ENCODE measurements at places on chromosomes 13 and 19.

GRCh38 chr13:43391036-43391435 is 367.6 kb downstream of the DNAJC15 start:
- no peak for DNase-seq

DNA sequence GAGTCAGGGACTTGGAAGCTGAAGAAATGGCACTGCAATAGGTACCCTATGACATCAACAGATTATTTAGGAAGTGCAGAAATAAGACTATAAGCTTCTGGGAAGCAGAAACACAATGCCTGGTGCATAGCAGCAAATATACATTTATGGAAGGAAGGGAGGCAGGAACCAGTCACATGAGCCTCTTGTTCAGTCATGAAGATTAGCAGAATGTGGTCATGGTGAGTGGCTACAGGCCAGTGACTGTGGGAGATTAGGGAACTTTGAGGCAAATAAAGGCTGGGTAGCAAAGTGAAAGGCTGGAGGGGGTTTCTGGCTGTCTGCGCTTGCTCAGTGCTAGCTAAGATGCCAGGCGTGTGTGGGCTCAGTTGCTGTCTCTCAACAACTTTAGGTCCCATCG is 96.3 kb downstream of the EPSTI1 start:
- no peak for DNase-seq

GRCh38 chr13:103291798-103292572 is 225.8 kb upstream of the SLC10A2 start:
- no peak for DNase-seq

- DNase-seq, result no peak
Observed at GRCh38 chr13:80341756-80342370, 937 bp upstream of the SPRY2 start.

DNA sequence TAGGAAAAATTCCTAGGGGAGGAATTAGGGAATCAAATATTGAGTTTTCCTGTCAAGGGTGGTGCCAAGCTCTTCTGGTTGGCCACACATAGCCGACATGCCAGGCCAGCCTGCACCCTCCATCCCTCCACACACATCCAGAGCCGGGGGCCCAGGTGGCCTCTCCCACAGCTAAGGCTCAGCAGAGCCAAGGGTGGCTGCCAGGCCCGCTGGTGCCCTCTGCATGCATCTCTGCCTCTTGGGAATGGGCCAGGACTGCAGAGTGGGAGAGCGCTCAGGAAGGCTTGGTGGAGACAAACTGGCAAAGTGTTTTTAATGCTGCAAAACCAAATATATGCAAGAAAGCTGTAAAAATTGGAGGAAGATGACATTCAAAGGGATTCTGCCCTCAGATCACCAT is 42.7 kb upstream of the GAS6 start:
- no peak for DNase-seq

DNA sequence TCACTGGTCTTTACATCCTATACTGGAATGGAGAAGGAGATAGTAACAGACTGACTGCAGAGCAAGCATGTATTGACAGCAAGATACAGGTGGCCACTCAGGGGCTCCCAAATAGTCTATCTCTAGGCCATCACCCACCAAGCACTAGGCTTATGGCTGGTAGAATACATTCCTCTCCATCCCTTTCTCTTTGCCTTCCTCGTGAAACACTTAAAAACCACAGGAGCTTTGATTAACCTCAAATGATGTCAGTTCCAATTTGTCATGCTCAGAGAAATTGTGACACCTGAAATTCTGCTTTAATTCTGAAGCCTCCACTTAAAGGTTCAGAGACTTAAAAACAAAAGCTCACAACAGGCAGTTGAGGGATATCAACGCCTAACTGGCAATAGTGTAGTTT is 17.2 kb downstream of the ENOX1 start:
- DNase-seq, result no peak

Measured in GM06990 (cell line).